Activated naive CD4-positive, alpha-beta T cell (primary cell): ENCODE measurements at places on chromosomes 3 and 15.

DNA sequence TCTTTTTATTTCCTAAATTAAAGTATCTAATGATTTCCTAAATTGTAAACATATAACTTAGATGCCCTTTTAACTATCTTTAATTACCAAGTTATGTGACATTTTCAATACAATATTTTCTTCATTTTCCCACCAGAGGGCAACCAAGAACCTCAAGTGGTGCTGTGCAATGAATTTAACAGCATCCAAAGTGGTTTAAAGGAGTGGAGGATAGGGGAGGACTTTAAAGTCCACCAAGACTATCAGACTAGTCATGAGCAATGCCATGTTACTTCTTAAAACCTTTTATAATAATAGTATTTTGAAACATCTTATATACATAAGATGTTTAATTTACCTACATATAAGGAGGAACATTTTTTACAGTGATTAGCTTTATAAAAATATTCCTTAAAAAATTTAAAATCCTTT lies 74.4 kb downstream of the DLG1 start:
- no peak for DNase-seq

- DNase-seq = no peak
Observed at GRCh38 chr3:28844298-28845005, 436.4 kb upstream of the RBMS3 start.

DNA sequence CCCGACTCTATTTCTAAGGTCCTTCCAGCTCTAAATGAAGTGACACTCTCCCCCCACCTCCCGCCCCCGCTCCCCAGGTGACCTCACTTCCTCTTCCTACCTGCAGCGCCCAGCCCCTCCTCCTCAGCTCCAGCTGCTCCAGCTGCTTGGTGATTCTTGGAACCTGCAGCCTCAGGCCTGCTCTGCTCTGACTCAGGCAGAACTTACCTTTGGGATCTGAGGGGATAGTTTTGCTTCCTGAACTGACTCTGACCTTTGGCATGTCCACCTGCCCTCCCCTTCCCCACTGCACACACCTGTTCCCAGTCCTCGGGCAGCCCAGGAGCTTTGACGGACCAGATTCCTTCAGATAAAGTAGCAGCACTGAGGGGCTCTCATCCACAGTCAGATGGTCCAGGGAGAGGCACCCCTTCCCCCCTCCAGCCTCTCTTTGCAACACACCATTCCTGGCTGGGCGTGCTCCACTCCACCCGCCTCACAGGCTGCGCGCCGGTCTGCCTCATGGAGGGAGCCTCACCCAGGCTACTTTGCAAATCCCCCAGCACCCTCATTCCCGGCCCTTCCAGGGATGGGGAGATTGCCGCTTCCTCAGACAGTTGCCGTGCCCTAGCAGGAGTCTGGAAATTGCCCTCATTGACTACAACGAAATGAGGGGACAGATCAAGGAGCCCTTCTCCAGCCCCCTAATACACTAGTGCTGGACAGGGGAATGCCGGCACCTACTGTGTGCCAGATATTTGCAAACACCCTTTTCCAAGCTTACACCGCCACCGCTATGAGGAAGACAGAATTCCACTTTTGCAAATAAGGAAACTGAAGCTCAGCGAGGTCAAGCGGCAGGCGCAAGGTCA lies 692 bp upstream of the C15orf39 start:
- DNase-seq = peak; percentile 34

DNA sequence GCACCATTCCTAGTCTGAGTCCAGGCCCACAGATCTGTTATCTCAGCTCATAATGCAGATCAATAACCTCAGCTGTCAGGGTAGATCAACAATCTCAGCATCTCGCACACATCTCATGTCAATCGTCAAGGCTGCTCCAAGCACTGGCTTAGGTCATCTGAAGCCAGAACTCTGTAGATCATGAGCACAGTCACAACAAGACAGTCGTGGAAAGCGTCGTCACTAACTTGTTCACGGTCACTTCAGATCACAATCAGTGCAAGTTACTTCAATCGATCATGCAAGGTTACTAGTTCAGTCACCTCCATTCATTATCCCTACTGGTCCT lies 71.8 kb downstream of the RBPMS2 start:
- no peak for DNase-seq

DNA sequence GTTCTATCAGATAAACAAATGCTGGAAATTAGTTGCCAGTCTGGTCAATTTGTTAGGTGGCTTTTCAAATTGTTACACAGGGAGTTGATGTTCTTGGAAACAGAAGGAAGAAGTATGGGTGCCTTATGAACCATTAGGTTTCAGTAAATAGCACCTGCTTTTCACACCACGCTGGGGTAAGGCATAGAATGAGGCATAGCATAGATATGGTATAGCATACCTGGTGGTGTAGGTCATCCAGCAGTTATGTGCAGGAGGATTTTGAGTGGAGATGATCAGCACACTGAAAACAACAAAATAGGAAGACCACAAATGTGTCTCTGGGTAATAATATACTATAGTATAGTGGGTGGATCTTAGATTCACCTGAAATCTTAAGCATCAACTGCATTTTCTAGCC lies 121.4 kb downstream of the GMPS start:
- DNase-seq = no peak
